Urothelium cell line (cell line): ENCODE measurements at places on chromosomes 16 and 17.

DNA sequence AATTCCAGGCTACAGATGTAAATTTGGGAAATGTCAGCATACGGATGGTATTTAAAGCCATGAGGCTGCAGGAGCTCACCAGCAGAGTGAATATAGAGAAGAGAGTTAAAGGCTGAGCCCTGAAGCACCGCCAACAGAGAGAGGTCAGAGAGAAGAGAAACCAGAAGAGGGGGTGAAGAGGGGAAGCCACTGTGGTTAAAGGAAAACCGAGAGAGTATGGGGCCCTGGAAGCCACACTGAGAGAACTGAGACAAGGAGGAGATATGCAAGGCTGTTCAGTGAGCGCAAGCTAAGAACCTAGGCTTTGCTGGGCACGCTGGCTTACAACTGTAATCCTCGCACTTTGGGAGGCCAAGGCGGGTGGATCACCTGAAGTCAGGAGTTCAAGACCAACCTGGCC lies 24.6 kb downstream of the COPRS start:
- DNase-seq = no peak

GRCh38 chr17:81066072-81066471 lies 31.1 kb downstream of the BAIAP2 start:
- DNase-seq = no peak

DNA sequence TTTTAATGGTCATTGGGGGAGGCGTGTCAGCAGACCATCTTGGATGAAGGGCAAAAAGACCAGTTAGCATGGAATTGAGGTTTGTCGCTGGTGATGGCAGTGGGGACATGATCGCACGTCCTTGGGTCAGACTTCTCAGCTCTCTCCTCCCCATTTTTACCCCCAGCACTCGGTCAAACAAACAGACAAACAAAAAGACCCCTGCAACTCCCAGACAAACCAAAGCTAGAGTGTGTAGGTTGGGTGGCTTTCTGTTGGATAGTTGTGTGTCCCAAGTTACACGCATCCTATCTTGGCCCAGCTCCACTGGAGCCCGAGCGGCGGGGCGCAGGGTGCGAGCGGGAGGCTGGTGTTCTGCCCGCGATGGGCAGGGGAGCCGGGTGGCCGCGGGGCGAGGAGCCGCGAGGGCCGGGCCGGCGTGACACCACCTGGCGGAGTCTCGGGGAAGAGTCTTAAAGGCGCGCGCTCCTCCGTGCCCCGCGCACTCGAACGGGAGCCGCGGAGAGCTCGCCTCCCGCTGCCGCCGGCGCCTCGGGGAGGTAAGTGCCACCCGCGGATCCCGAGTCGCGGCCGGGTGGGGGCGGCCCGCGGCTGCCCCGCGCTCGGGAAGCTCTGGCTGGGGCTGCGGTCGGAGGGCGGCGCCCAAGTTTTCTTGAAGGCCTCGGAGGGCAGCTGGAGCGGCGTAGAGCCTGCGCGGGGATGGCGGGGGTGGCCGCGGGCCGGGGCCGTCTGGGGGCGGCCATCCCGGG lies 18.5 kb upstream of the NTN1 start:
- DNase-seq = no peak

DNA sequence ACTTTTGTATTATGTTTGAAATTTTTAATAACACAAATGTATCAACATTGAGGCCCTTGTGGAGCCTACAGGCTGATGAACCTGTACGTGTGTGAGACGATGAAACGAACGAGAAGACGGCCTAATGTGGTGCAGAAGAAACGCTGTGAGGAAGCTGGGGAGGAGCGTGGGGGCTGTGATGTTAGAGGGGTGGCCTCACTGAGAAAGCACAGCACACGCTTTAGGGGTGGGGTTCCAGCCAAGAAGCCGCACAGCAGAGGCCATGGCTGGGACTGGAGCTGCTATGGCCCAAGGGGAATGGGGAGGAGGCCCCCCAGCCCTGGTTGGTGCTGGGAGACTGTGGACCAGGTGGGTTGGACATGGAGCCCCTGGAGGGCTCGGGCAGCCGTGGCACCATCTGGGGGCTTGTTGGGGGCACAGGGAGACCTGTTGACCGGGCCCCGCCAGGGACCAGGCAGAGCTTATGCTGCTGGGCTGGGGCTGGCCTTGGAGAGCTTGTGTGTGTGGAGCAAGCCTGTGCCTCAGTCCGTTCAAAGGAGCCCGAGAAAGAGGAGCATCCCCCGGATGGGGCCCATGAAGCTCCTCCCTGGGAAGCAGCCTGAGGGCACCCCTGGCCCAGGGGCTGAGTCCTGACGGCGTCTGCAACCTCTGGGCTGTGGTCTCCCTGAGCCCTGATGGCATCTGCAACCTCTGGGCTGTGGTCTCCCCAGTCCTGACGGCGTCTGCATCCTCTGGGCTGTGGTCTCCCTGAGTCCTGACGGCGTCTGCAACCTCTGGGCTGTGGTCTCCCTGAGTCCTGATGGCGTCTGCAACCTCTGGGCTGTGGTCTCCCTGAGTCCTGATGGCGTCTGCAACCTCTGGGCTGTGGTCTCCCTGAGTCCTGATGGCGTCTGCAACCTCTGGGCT lies 44.7 kb downstream of the METRNL start:
- DNase-seq = no peak

GRCh38 chr17:66604376-66604775 lies 230.5 kb upstream of the CACNG5 start:
- DNase-seq = no peak

DNA sequence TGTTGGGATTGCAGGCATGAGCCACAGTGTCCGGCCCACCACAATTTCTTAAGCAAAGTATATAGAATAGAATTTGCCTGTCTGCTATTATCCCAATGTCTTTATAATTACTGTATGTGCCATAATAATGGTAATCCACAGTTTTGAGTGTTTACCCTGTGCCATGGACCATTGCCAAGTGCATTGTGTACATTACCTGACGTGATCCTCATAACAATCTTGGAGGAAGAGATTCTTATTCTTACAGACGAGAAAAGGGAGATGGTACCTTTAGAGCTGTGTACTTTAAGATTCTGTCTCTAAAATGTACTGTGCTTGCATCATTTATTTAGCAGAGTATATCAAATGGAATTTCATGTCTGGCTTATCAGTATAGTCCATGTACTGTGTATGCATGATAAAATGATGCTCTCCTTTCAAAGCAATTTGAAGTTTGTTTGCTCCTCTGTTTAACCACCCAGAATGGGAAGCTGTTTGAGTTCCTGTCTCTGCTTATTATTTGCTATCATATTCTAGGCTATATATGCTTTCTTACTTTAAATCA lies 13.8 kb upstream of the CDR2 start:
- DNase-seq = no peak

- DNase-seq = no peak
Measured at GRCh38 chr17:73261952-73262675, 434 bp upstream of the CPSF4L start.

DNA sequence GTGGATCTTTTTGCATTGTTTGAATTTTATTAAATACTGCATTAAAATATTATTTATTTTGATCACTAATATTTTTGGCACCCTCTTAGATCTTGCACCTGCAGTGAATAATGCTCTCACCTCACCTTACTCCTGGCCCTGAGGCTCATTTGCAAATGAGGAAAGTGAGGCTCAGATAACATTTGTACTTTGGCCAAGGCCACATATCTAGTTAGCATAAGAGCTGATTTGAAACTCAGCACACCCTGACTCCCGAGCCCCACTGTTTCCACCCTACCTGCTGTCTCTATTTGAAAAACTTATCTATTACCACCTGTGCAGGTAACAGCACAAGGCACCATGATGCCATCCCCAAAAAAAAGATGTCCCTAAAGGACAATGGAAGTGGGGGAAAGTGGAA lies 358.7 kb upstream of the MAF start:
- no peak for DNase-seq

DNA sequence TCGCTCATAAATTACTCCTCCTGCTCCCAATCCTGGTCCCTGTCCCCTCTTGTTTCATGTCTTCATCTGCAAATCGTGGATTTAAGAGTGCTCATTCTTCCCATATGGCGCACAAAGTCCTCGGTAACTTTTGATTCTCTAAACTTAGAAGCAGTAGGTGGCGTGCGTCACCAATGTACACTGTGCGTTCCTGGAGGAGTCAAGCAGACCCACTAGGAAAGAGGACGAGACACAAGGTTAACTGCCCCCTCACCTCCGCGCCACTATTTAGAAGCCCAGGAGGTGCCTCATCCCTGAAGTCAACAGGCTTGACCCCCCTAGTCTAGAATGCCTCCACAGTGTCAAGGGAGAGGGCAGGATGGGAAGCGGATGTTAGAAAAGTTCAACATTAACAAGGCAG lies 2.9 kb downstream of the SLC13A5 start:
- DNase-seq = no peak

GRCh38 chr16:30005341-30006094 lies 5.3 kb downstream of the DOC2A start:
- DNase-seq = peak; percentile 53

DNA sequence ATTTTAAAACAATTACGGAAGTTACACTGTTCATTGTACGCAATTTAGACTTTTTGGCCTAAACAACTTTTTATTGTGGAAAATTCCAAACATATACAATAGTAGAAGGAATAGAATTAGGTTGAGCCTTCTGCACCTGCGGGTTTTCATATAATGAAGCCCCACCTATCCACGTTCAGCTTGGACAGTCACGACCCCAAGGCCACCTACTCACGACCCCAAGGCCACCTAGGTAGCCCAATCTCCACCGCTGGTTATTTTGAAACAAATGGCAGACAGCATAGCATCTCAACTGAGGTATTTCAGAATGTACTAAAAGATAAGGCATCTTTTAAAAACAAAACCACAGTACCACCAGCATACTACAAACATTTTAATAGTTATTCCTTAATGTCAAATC lies 631 bp downstream of the NLRC5 start:
- DNase-seq = no peak

DNA sequence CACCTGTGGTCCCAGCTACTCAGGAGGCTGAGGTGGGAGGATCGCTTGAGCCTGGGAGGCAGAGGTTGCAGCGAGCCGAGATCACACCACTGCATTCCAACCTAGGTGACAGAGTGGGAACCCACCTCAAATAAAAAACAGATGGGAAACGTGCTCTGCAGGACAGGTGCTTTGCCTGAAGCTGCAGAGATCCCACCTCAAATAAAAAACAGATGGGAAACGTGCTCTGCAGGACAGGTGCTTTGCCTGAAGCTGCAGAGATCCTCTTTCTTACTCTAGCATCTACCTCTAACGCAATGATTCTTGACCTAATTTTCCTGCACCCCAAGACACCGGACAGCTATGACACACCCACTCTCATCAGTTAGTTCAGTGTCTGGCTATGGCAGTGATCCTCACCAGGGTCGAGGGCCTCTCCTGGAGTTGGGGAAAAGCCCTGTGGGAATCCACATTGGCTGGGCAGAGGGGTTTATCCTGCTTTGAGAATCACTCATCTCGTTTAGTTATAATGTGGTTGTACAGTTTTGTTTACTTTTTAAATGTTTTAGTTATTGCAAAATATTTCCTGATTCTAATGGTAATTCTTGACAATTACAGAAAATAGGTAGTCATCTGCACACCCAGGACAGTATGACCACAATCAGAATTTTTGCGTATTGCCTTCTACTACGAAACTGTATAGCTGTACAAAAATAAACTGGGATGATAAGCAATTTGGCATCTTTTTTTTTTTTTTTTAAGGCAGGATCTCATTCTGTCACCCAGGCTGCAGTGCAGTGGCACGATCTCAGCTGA lies 11.4 kb downstream of the VPS53 start:
- no peak for DNase-seq

- DNase-seq = no peak
Measured at GRCh38 chr17:68973098-68973846, 18.1 kb upstream of the ABCA8 start.

- peak; percentile 59 for DNase-seq
Measured at GRCh38 chr17:2634361-2634960, 41.0 kb downstream of the PAFAH1B1 start.

GRCh38 chr17:35889818-35890773 lies 9.9 kb upstream of the CCL5 start:
- peak; percentile 21 for DNase-seq

GRCh38 chr16:50219402-50219975 lies 46.9 kb upstream of the ADCY7 start:
- DNase-seq = no peak

- no peak for DNase-seq
Measured at GRCh38 chr16:69568676-69569075, 2.9 kb downstream of the NFAT5 start.

DNA sequence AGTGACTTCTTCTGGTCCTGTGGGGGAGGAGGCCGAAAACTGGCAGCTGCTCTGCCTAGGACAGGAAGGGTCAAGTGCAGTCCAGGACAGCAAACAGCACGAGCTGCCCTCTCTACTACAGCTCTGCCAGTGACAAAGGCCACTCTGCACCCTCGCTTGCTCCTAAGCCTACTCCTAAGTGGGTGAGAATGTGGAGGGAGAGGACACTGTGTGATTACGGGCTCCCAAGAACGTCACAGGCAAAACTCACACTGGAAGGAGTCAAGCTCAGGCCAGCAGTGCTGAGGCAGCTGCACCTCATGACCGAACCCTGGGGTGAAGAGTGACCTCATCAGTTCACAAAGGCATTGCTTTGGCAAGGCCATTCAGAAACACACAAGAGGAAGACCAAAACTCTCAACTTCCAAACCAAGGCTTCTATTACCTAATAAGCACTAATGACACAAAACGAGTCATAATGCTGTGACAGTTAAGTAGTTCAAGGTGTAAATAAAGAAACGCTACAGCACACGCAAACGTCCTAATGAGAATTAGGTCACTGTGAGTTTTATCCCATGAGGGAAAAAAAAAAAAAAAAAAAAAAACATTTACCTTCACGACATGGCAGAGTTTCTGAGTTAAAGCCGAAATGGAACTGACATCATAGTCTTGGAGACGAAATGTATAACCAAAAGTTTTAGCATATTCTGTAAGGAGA lies 35.1 kb downstream of the MARF1 start:
- no peak for DNase-seq

DNA sequence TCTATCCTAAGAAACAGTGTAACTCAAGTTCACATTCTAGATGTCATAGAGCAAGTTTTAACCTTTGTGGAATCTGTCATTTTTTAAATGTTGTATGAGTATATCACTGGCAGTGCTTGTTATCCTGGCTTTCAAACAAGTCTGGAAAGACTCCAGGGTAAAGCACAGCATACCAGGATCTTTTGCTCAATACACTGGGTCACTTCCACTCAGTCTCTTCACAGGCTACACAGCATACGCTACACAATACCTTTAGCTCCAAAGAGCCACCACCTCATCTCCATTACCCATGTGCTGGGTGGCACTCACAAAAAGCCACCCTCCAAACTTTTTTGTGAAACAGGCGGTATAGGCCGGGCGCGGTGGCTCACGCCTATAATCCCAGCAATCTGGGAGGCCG lies 69.5 kb downstream of the PARN start:
- DNase-seq = no peak

DNA sequence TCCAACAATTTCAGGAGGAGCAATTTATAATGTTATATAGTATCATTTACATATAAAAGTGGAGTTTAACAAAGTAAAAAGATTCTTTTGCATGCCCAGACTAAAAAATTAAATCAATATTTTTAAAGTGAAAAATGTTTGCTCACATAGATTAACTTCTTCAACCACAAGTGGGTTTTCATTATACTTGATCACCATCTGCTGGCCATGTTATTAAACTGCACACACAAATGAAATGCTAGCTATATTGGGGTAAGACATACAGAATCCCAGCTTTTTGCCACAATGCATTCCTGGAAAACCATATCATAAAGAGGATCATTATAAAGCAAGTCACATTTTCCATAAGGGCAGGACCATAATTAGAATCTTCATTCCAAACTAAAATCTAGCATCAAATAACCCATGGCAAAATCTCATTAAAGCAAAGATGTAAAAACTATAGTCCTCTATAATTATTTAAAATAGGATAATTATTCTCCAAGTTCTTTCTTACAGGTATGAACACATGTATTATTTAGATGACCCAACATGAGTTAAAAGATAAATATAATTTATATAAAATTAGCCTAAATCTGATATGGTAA lies 26.3 kb downstream of the CEP112 start:
- DNase-seq = peak; percentile 62
